A172 (cell line): ENCODE measurements at places on chromosomes 3 and 15. TPM values are rescaled to one million over a fixed set of nuclear protein-coding genes. Genes with fewer than 3 reads are reported as not detected.

- no peak for DNase-seq
Measured at GRCh38 chr3:77203851-77204250, 164.0 kb downstream of the ROBO2 start.

- peak; percentile 51 for DNase-seq
Measured at GRCh38 chr3:114380233-114380651, 86.4 kb downstream of the TIGIT start.

- DNase-seq: no peak
Measured at GRCh38 chr3:123129092-123129491, 62.3 kb downstream of the PDIA5 start.

Gene TMEM212
- total RNA-seq: not detected in 2 replicates

Gene LRRC3B
- not detected in 2 replicates for total RNA-seq

- DNase-seq: no peak
Measured at GRCh38 chr3:178397836-178398235, 138.4 kb upstream of the KCNMB2 start.

DNA sequence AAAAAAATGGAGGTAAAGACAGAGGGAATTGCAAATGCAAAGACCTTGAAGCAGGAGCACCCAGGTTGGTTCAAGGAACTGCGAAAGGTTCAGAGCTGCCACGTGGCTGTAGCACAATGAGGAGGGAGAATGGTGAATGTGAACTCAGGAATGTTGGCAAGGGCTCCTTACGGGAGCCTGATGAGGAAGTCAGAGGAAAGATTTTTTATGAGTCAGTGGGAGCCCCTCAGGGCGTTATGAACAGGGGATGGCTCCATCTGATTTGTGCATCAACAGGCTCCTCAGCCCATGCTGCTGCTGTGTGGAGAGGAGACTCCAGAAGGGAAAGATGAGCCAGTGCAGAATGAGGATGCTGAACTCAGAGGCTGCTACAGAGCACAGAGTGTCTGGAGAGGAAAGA lies 194.4 kb downstream of the ARRDC4 start:
- peak; percentile 90 for DNase-seq

Gene ZMYND10
- total RNA-seq: 0.09 and 0.62 TPM in 2 replicates

Gene INAFM2
- 12.7 and 14.7 TPM in 2 replicates for total RNA-seq

Gene CDAN1
- total RNA-seq: 11.3 and 14.5 TPM in 2 replicates

GRCh38 chr3:85710490-85710889 lies 751.7 kb downstream of the CADM2 start:
- DNase-seq: no peak

GRCh38 chr3:10526366-10526765 lies 21.0 kb upstream of the ATP2B2 start:
- DNase-seq: no peak

- DNase-seq: no peak
Measured at GRCh38 chr3:71616571-71617021, 33.1 kb upstream of the FOXP1 start.

GRCh38 chr15:99168601-99169580 lies 64.0 kb downstream of the SYNM start:
- DNase-seq: no peak

DNA sequence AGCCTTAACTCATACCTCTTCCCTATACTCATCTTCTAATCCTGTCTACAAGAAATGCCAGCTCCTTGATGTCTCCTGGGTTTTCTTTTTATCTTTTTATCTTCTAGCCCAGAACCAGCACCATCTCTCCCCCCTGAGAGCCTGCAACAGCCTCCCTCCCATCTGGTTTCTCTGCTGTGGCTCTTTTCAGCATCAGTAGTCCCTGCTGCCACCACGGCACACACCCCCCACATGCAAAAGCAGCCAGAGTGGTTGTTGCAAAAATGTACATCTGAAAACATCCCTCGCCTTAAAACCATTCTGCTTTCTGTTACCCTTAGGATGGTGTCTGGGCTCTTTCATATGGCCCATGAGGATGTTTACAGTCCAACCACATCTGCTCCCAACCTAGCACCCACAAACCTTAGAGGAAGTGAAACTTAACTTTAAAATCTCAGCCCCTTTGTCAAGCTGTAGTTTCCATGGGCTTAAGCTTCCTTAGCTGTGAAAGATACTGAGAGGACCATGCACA lies 775 bp downstream of the TTC21A start:
- DNase-seq: no peak

Gene C3orf80
- total RNA-seq: 0.05 TPM in 1 of 2 replicates, not detected in the other

Gene SQOR
- total RNA-seq: 19.0 and 21.7 TPM in 2 replicates

- DNase-seq: peak; percentile 60
Measured at GRCh38 chr3:113035387-113035982, 44.7 kb downstream of the GTPBP8 start.

DNA sequence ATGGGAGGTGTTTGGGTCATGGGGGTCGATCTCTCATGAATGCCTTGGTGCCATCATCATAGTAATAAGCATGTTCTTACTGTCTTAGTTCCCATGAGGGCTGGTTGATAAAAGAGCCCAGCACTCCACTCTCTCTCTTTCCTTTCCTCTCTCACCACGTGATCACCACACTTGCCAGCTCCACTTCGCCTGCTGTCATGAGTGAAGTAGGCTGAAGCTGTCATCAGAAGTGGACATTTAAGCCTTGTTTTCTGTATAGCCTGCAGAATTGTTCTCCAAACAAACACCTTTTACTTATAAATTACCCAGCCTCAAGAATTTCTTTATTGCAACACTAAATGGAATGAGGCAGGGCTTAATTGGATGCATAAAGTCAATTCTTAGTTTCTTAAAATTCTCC lies 6.1 kb downstream of the OR5H1 start:
- DNase-seq: no peak

Gene GPR149
- total RNA-seq: not detected in 2 replicates

DNA sequence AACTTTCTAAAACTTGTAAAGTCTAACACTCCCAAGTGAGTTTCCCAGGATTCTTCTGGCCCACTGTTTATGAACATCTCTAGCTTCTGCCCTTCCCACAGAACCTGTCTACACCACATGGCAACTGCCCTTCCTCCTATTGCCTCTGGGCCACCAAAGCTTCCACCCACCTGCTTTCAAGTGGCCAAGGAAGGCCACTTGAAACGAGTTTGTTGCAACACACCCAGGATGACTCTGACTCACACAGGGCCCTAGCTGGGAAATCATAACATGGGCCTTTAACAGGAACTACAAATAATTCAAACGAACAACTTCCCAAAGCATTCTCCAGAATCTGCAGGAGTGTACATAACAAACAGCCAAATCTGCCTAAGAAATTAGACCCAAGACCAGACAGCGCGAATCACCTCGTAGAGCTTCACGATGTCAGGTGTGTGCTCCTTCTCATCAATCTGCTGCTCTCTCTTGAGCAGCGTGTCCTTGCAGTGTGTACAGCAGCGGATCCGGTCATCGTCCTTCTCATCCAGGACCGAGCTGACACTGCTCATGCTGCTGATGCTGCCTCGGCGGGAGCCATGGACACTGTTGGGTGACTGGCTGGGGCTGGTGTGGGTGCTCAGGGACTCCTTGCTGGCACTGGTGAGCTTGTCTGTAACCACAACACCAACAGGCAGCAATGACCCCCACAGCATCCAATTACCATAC lies 16.8 kb downstream of the RBSN start:
- no peak for DNase-seq

DNA sequence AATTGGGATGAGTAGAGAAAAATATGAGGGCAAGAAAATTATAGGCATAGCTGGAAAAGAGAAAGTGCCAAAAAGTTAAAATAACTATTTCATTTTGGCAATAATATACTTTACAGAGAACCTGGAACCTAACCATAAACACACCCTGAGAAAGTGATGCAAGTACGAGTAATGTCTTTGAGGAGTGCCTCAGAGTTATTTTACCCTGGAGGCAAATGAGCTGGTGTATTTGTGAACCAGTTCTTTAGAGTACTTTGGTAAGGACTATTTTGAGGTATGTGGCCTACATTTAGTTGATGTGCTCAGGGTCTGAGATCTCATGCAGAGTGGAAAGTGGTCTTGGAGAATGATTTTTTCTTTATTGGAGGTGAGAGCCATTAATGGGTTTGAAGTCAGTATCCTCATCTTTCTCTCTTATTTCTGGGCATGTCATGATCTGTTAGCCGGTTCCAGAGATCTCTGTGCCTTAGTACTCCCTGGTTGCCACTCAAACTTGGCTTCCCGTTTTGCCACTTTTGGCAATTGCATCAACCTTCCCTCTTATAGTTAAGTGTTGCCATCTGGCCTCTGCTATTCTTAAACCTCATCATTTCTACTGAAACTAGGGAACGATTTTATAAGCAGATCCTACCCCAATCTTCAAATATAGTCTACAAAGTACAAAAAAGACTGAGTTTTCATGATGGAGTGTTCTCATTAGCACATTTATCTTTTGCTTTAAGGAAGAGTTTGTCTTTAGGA lies 145.7 kb downstream of the EPHA6 start:
- DNase-seq: no peak

- no peak for DNase-seq
Measured at GRCh38 chr3:42805141-42805821, 991 bp upstream of the HIGD1A start.

Gene A4GNT
- total RNA-seq: not detected in 2 replicates
